ENCODE measurements at places on chromosomes 3 and 15. TPM values are rescaled to one million over a fixed set of nuclear protein-coding genes. Genes with fewer than 3 reads are reported as not detected.

COL6A5 gene
- total RNA-seq: not detected

RBPMS2 gene
- total RNA-seq: 0.59 TPM

SLC15A2 gene
- total RNA-seq: 0.17 TPM

TM4SF18 gene
- under 0.01 TPM for total RNA-seq

TNFSF10 gene
- 0.45 TPM for total RNA-seq

AMOTL2 gene
- total RNA-seq: 91.1 TPM

XCR1 gene
- total RNA-seq: not detected

MAP1A gene
- 18.7 TPM for total RNA-seq

CSK gene
- 21.1 TPM for total RNA-seq

HHLA2 gene
- total RNA-seq: not detected

ADCY5 gene
- total RNA-seq: under 0.01 TPM

RPLP1 gene
- total RNA-seq: 561 TPM

PRSS50 gene
- total RNA-seq: not detected

TEX9 gene
- 1.0 TPM for total RNA-seq

PDZRN3 gene
- 3.7 TPM for total RNA-seq

FEZF2 gene
- not detected for total RNA-seq

SERINC4 gene
- total RNA-seq: 0.15 TPM

C3orf85 gene
- not detected for total RNA-seq

LRTM1 gene
- not detected for total RNA-seq

All from bronchus fibroblast of lung (primary cell).